Small intestine (tissue), 16 donors: ENCODE measurements at places on chromosomes 2 and 18. TPM values are rescaled to one million over a fixed set of nuclear protein-coding genes. Genes with fewer than 3 reads are reported as not detected.

GRCh38 chr2:26904839-26905238 is 56.9 kb downstream of the DPYSL5 start:
- no peak for DNase-seq

The POTEJ gene
- polyA plus RNA-seq: not detected

The GAL3ST2 gene
- 0.03 TPM for polyA plus RNA-seq

The PER2 gene
- 2.7 TPM for polyA plus RNA-seq
